ENCODE measurements at places on chromosomes 11 and 22. TPM values are rescaled to one million over a fixed set of nuclear protein-coding genes. Genes with fewer than 3 reads are reported as not detected.
A peak's percentile ranks its signal among the peaks of the same experiment; 100 is the strongest.

Gene TUBA8
- not detected for total RNA-seq

Gene POTEH
- total RNA-seq = 3.8 TPM

Gene SLN
- 0.80 TPM for total RNA-seq

Gene OR8I2
- not detected for total RNA-seq

Gene WT1
- 10.7 TPM for total RNA-seq

Gene KIRREL3
- 2.4 TPM for total RNA-seq

Gene TYR
- not detected for total RNA-seq

Gene KCTD17
- total RNA-seq = 20.6 TPM

Gene OR4A16
- not detected for total RNA-seq

Gene PLA2G3
- total RNA-seq = 0.80 TPM

Gene CCDC157
- total RNA-seq = 1.5 TPM

Gene HEPN1
- total RNA-seq = not detected

DNA sequence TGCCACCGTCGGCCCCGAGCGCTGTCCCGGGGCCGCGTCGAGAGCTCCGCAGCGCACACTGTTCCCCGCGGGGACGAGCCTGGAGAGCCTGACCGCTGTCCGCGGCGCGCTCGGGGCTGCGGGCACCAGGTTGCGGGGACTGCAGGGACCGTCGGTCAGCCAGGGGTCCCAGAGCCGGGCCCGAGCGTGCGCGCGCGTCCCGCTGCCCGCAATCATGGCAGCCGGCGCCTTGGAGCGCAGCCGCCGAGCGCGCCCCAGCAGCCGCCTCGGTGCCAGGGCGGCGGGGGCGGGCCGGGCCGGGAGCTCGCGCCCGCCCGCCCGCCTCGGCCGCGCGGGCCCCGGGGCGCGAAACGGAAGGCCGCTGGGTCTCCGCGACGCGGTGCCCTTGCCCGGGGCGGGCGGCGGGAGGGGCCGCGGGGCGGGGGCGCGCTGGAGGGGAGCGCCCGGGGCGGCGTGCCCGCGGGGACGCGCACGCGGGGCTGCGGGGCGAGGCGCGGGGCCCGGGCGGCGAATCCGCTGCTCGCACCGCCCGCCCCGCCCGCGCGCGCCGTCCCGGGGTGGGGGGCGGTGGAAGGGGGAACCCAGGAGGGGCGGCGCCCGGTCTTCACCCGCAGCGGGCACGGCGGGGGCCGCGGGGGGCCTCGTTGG, 79.4 kb upstream of the PPARA start:
- peak; percentile 83 for DNase-seq

- no peak for DNase-seq
Measured at GRCh38 chr22:40273319-40273718, 73.0 kb upstream of the ADSL start.

- DNase-seq = no peak
Measured at GRCh38 chr22:35253946-35254345, 3.3 kb upstream of the HMGXB4 start.

DNA sequence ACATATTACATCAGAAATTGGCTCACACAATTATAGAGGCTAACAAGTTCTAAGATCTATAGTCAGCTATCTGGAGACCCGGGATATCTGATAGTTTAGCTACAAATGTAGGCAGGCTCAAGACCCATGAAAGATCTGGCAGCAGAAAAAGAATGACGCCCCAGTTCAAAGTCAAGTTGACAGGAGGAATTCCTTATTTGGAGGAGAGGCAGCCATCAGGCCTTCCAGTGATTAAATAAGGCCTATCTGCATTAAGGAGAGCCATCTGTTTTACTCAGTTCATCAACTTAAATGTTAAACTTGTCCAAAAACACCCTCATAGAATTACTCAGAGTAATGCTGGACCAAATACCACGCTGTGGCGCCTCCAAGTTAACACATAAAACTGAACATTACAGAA, 1402.6 kb downstream of the FAM181B start:
- DNase-seq = no peak

DNA sequence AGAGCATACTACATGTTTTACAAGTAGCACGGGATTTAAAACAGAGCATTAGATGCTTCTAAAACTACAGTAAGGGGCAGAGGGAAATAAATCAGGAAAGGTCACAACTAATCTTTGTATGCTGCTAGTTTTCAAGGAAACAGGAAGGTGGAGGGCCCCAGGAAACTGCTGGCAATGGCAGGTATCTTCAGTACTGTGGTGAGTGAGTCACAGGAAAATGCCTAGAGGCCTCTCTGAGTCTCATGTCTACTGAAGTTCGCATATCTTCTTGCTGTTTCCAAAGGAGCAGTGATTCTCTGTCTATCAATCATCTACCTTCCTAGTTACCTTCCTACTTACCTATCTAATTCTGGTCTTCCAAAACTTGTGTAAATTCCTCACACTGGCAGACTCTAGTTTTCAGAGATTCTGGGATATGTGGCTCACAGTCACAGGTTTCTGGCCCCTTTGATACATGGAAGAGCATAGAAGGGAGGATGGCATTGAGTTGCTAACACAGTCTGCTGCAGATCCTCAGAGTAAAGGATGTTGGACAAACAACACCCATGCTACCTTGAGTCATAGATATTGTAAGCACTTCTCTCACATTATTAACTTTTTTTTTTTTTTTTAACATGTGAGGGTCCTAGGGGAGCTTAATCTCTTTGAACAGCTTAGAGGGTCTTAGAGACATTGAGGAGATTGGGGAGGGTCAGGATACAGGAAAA, 58.8 kb upstream of the SYN3 start:
- DNase-seq = peak; percentile 85

DNA sequence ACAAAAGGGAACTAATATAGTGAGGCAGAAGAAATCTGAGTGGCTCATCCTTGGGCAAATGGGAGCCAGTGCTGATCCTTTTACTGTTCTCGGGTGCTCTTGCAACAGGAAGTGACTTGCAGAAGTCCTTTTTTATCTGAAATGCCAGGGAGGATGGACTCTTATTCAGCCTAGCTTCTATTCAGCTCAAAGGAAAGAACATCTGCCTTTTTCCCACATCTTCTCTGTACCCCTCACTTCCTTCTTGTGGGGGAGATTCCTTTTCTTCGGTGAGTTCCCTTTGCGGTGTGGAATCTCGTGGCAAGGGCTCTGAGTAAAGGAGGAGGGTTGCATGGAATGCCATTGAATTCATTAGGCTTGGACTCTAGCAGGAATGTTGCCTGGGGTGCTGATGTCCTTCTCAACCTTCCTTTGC, 76.2 kb downstream of the ZBTB16 start:
- DNase-seq = peak; percentile 33

GRCh38 chr22:26763633-26764361, 106.4 kb downstream of the MIAT start:
- peak; percentile 46 for DNase-seq

GRCh38 chr11:2709429-2709828, 9.6 kb upstream of the KCNQ1OT1 start:
- DNase-seq = no peak

DNA sequence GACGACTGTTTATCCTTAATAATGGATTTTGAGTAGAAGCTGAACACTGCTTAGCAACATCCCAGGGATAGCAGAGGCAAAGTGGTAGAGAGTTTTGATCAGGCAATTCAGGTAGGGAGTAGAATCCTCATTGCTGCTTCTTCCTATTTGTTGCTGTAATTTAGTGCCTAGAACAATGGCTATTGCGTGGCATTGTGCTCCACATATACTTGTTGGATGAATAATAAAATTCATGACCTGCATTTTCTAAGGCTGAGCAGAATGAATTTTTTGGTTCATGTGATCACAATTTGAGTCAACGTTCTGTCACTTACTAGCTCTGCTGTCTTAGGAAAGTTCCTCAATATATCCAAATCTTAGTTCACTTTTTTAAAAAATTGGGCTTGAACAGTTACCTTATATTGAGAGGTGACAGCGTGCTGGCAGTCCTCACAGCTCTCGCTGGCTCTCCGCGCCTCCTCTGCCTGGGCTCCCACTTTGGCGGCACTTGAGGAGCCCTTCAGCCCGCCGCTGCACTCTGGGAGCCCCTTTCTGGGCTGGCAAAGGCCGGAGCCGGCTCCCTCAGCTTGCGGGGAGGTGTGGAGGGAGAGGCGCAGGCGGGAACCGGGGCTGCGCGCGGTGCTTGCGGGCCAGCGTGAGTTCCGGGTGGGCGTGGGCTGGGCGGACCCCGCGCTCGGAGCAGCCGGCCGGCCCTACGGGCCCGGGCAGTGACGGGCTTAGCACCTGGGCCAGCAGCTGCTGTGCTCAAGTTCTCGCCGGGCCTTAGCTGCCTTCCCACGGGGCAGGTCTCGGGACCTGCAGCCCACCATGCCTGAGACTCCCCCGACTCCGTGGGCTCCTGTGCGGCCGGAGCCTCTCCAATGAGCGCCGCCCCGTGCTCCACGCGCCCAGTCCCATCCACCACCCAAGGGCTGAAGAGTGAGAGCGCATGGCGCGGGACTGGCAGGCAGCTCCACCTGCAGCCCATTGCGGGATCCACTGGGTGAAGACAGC, 350.6 kb downstream of the ETS1 start:
- DNase-seq = no peak

- no peak for DNase-seq
Measured at GRCh38 chr22:39184586-39185577, 32.4 kb upstream of the CBX7 start.

DNA sequence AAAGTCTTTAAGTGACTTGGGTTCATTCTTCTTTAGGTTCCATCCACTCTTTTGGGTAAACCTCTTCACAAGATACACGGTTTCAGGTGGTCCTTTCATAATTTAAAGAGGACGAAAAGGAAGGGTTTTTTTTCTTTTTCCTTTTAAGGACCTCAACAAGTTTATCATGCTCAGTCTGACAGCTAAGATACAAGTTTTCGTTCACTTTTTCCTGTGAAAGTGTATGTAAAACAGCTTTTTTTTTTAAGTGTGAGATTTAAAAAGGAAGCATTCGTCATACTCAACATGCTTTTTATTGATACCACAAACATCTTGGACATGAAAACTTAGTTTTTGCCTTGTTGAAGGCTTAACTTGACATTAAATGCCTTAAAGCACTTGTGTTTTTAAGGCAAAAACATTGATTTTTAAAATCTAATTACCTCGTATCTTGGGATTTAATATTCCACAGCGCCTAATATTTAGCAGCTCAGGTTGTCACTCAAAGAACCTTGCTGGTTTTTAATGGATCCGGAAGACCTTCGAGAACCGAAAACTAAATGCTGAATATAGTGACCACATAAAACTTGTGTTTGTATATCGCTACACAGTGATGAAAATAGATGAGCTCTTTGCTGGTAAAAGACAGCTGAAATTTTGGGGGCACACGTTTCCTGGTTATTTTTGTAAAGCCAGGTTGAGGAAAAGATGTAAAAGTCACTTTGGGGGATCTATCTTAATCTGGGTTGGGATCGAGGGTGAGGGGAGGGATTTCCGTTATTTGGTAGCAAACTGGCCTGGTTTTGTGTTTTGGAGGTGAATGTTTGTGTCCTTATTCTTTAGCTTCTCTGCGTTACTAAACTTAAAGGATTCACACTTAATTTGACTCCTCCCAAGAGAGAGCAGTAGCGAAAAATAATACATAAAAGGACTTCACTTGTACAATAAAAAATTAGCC, 2.3 kb downstream of the PCF11 start:
- no peak for DNase-seq

DNA sequence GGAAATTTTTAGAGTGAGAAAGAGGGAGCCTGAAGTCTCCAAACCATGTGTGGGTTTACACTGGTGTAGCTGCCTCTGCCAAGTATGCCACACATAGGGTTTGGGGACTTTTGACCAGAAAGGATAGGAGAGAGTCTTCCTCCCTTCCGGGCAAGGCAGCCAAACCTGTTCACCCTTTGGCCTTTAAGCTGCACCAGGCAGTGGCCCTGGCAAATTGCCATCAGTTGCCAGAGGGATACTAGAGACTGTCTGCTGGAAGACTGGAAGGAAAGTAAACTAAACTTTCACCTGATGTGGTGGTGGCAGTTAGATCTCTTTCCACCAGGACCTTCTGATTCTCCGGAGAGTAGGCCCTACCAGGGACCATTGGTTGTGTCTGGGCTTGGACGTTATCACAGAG, 1263.2 kb downstream of the FAM181B start:
- DNase-seq = no peak

GRCh38 chr11:44453871-44454270, 111.6 kb upstream of the CD82 start:
- DNase-seq = no peak

DNA sequence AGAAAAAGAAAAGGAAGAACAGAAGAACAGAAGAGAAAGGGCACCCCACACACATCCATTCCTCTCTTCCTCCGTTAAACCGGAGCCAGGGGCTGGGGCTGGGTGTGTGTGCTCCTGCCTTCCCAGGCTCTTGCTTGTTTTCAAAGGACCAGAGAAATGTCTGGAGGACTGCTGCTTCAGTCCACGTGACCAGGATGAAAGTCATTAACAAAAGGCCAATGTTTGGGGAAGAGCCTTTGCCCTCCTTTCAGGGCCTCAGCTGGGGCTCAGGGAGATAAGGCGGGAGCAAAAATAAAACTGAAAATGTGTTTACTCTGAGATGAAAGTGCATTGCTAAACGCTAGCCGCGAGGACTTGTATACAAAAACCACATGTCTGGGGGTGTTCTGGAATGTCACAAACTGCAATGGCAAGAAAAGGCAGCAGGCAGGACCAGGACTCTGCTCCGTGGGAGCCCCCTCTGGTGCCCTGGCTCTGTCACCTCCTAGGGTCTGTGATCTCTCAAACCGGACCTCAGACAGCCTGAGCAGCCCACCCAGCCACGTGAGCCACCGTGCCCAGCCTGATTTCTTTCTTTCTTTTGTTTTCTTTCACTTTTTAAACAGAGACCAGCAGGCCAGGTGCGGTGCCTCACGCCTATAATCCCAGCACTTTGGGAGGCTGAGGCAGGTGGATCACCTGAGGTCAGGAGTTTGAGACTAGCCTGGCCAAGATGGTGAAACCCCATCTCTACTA, 31.6 kb upstream of the MYH9 start:
- DNase-seq = peak; percentile 74

GRCh38 chr11:45110562-45110961, 35.9 kb upstream of the PRDM11 start:
- peak; percentile 57 for DNase-seq

GRCh38 chr11:4626207-4627099, 10.8 kb upstream of the OR51D1 start:
- peak; percentile 60 for DNase-seq

GRCh38 chr11:122179961-122180834, 64.2 kb upstream of the BLID start:
- peak; percentile 98 for DNase-seq

GRCh38 chr22:44620841-44621257, 81.2 kb upstream of the PRR5 start:
- DNase-seq = no peak

GRCh38 chr11:76763573-76764346, 19.4 kb upstream of the TSKU start:
- DNase-seq = peak; percentile 88

GRCh38 chr11:78833237-78833636, 258.6 kb upstream of the NARS2 start:
- DNase-seq = no peak

- no peak for DNase-seq
Measured at GRCh38 chr11:60771146-60771545, 14.0 kb upstream of the MS4A10 start.

- peak; percentile 74 for DNase-seq
Measured at GRCh38 chr11:86688398-86689179, 16.2 kb upstream of the ME3 start.

DNA sequence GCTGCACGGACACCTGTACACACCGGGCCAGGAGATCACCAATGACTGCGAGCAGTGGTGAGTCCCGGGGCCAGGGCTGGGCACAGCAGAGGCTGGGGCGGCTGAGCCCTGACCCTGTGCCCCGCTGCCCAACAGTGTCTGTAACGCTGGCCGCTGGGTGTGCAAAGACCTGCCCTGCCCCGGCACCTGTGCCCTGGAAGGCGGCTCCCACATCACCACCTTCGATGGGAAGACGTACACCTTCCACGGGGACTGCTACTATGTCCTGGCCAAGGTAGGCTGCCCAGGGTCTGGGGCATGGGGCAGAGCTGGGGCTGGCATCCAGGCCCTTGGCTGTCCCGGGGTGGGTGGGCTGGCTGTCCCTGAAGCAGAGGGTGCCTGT, 7.7 kb downstream of the MUC2 start:
- no peak for DNase-seq
